ENCODE measurements at places on chromosomes 2 and 18.

- no peak for DNase-seq
Observed at GRCh38 chr18:63187791-63188460, 131.6 kb downstream of the BCL2 start.

DNA sequence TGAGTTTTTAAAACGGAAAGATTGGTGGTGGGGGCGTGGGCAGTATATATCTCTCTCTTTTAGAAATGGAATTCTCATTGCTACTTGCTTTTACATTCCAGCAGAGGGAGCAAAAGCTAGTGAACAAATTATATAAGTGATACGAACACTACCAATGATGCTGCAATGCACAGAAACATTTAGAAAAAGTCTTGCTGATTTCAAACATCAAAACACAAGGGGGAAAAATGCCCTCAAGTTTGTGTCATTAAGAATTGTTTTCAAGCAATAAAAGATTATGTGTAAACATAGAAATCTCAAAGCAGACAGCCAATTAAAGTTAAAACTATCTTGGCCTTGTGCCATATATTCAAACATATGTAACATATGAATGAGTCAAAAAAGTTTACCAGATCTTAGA, 296.3 kb upstream of the KCNJ3 start:
- DNase-seq, result no peak

DNA sequence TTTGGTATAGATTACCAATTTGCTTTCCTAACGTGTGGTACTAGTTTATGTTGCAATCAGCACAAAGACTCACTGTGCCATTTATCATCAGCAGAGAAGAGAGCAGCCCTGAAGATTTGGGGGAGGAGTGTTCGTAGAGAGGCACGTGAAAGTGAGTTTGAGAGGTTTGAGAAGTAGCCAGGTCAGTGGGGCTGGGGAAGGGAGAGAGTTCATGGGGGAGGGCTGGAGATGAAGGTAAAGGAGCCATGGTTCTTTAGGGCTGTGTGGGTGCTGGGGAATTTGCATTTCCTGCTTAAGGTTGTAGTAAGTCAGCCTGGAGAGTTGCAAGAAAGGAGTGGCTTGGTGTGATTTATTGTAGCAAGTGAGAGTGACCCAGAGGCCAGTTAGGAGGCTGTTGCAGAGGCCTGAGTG, 172.1 kb downstream of the NEDD4L start:
- no peak for DNase-seq

- no peak for DNase-seq
Observed at GRCh38 chr18:41395695-41396094, 559.3 kb upstream of the PIK3C3 start.

- no peak for DNase-seq
Observed at GRCh38 chr2:30780776-30781330, 26.4 kb downstream of the CAPN13 start.

GRCh38 chr18:67023059-67023458, 419.2 kb upstream of the CDH19 start:
- no peak for DNase-seq

DNA sequence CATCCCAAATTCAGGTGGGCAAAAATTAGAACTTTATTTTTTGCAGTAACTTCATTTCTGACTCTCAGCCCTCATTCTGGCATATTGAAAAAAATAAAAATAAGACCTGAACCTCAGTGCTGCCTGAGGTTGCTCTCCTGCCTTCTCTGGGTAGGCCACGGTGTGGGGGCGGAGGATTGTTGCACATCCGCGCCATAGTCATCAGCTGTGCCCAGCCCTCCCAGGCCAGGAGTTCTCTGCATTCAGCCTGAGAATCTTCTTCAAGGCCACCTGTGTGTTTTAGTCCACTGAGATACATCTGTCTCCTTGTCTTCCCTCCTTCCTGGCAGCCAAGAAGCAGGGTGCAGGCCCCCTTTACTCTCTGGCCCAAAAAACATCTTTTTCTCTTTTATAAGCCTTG, 94.7 kb downstream of the ARMC9 start:
- no peak for DNase-seq

DNA sequence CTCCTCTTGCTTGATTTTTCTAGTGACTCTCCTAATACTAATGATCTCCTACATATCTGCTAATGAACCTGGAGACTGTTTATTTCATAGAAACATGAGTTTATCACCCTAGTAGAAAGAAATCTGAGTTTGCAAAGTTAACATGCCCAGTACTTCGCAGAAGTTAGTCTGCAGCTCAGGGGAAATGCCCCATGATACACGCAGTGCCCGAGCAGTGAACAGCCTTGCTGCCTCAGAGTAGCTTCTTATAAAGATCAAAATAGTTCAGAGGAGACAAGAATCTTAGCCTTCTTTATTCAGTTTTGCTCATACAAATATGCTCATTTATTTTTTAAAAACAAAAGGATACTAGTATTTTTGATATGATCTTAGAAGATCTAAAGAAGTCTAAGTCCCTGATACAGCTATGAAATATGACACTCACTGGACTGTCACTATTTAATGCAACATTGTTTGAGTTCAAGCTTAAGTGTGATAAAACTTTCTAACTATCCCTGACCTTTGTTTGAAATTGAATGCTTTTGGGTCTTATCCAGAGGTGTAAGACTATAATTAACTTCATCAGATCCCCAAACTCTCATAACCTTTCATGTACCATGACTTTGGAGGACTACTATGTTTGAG, 20.5 kb downstream of the FRZB start:
- DNase-seq, result no peak

GRCh38 chr2:181430406-181431118, 26.6 kb upstream of the ITGA4 start:
- no peak for DNase-seq

DNA sequence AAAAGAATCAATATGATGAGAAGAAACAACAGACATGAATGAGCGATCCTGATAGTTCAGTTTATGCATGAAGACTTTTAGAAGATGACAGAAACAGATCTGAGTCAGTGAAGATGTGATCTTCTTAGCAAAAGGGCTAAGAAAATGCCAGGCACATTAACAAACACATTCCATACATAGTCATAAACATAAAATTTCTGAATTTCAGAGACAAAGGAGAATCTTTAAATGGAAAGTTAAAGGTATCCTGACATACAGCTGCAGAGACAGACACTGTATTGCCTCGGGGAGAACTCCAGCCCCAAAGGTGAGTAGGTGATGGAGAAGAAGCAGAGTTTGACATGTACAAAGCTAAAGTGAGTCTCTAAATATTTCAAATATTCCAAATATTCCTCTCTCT, 40.6 kb upstream of the FN1 start:
- no peak for DNase-seq

DNA sequence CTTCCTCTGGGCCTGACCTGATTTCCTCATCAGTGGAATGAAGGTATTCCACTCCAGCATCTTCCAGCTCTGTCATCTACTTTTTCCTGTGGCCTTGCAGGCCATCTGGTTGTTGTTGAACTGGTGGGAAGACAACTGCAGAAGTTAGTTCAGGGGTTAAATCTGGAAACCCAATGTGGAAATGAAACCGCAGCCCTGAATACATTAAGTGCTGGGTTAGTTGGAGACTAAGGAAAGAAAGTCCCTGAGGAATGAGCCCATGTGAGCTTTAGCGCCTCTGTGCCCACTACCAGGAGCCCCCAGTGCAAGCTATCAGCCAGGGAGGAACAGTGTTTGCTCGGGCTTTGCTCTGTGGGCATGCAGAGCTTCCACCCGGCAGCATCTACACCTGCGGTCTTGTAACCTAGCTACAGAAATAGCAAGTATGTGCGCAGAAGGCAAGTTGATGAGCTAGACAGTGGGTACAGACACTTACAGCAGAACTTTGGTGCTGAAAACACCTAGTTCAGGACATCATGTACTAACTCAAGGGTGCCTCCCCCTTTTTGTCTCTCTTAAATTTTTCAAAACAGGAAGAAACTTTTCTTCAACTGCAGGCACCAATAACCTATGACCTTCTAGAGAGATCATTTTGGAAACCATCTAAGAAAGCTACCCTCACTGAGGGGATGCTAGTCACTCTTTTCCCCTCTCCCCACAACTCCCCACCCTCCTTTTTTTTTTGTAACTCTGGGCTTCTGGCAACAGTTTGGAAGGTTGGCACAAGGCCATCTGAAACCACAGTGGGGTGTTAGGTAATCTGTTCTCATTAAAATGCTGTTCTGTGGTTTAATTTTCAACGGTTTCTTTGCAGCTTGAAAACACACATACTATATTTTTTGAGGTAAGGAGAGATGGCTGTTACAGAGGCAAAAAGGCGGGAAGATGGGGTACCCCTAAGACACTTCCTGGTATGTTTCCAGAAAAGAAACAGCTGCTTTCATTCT, 18.3 kb upstream of the CXCR4 start:
- no peak for DNase-seq

Measured in cortex of kidney (tissue), 1 donor.